ENCODE measurements at places on chromosomes 1 and 21.

DNA sequence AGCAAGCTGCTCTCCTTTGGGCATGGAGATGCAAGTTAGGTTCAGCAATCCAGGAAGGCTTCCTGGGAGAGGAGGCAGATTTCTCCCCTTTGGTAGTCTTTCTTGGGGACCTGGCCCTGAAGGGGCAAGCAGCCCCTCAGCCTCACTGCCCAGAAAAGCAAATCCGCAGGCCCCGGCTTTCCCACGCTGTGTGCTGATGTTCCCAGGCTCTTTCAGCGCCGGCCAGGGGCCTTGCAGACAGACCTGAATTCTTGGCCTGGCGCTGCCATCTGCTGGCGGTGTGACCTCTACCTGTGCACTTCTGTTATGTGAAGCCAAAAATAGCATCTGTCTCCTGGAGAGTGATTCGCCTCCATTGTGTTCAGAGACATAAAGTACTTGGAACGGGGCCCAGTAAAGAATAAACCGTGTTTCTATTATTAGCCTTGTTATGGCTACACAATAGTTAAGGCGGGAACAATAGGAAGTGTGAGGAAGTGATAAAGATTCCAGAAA is 64.8 kb downstream of the ALPL start:
- peak; percentile 52 for DNase-seq

DNA sequence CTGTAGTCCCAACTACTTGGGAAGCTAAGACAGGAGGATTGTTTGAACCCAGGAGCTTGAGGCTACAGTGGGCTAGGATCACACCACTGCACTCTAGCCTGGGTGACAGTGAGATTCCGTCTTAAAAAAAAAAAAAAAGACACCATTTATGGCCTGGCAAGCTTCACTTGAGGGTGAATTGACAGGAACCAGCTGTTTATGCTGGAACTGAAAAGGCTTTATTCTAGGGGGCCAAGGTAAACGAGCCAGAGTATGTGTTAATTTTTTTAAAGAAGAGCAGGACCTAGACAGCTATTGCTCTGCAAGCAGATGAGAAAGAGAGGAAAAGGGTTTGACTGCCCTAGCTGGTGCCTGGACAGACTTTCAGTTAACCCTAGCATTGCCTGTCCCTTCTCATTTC is 37.0 kb downstream of the S100A6 start:
- no peak for DNase-seq

DNA sequence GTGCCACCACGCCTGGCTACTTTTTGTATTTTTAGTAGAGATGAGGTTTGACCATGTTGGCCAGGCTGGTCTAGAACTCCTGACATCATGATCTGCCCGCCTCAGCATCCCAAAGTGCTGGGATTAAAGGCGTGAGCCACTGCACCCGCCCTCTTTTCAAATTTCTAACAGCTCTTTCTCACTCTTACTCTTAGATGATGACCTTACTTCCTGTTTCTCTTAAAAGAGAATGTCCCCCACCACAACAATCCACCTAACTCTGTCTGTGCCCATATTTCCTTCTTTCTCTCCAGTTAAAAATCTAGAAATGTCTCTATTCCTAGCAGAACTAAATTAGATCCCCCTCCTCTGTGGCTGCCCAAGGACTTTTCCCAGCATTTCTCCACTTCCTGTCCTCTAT is 46.6 kb upstream of the RGS2 start:
- DNase-seq: no peak

DNA sequence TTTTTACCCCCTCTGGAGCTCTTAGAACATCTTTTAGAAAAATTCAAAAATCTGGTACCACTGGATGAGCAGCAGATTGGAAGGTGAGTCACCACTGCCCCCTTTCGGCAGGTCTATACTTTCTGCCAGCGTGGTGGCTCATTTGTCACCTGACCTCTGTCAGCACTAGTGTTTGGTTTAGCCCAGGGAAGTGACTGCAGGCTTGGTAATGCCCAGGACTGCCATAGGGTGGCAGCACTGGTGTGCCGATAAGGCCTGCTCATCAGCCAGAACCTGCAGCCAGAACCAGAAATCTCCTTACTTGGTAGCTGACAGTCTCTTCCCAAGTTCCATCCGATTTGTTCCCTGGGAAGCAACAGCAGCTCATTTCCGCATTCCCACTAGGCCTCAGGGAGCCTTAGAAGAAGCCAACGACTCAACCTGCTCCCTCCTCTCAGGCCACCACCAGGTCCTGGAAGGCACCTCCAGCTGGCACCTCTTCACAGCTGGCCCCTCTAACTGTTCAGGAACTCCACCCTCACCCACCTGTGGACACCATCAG is 6.8 kb downstream of the SMIM12 start:
- DNase-seq: peak; percentile 80

DNA sequence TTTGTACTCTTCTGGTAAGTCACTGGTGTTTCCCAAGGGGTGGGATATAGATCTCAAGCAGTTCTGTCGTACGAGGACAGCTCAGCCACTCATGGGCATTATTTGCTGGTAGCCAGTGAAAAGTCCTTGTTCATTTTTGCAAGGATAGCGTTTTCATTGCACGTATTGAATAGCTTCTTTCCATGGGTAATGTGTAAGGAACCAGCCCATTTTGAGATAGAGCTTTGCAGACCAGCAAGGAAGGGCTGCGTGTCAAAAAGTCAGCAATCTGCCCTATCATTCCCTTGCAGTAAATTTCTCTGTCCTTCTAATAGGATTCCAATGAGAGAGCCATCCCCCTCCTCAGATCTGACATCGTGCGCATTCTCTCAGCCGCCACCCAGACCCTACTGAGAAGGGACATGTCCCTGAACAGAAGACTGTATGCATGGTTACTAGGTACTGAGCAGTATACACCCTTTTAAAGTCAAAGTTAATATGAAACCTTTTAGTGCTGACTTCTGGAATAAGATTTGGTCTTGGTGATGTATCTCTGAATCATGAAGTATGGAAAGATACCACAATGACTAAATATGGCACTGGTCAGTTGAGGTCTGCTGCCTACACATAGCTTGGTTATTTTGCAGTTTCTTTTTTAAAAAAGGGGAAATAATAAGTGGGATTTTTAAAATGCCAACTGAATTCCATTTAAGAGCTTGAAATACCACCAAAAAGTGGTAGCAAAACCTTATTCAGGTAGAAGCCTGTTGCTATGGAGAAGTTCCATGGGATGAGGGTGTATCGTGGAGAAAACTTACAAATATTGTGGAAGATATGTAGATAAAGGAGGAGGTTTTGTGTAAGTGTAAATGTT is 55.3 kb downstream of the DOP1B start:
- peak; percentile 47 for DNase-seq

DNA sequence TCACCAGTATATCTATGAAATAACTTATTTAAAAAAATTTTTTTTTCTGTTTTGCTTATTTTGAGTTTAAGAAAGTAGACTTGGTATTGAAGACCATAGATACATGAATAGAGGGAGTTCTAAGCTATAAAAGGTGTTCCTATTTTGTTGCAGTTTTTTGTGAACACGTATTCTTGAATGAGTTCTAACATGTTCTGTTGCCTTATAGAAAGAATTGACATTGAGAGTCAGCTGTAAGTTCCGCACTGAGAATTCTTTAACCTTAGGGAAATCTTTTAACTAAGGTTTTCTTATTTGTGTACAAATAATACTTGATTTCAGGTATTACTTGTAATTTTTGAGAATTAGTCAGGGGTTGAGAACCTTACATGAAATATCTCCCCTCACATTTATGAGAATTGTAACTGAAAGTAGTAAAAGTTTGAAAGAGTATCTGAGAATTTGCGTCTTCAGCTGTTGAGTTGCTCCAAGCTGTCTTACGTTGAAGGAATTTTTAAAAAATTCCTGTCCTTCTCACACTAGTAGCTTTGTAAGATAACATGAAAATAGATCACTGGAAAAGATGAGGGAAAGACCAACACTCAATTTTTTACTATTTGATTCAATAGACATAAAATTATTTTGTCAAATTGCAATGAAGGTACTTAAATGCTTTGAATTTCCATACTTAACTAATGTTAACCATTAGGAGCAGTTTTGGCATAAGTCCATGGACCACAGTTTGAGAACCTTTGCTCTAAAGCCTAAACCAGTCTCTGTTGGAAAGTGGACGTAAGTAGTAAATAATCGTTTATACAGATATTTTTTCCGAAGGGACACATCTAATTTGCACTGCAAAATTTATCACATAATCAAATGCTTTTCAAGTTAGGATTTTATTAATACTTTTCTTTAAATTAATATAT is 3.8 kb downstream of the DR1 start:
- no peak for DNase-seq

DNA sequence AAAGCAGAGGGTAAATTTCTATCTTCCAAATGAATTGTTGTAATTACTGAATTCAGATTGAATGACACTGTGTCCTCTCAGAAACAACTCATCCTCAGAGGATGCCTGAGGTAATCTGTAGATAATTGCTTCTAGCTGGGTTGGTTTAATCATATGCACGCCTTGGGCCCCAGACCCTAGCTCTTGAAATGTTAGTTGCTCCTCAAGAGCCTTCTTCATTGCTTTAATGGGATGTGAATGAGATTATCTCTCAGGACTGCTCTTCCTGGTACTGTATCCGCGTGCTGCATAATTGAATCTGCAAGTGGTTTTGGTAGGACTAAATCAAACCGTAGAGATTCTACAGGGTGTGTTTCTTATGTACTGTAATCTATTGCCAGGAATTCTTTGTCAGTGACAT is 569.3 kb upstream of the NEGR1 start:
- DNase-seq: no peak

GRCh38 chr1:10705953-10706352 is 90.5 kb downstream of the CASZ1 start:
- no peak for DNase-seq

DNA sequence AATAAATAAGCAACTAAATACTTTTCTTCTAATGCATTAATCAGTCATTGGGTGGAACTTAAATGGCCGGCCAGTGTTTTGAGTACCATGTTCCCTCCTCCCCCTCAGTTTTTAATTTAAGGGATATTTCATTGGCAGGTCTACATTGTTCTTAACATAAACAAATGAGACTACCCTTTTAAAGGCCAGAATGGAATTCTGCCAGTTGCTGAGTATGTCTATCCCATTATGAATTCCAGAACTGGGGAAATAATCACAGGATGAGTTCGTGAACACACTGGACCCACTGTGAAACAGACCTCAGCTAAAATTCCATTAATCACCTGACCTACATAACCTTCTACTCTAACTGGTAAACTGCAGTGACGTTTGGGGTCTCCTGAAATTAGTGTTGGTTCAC is 305.5 kb upstream of the PKN2 start:
- no peak for DNase-seq

All from GM04504 (cell line).